ENCODE measurements at places on chromosomes 13 and 19.

- no peak for DNase-seq
These were observed 16.5 kb upstream of the NDUFS7 start for GRCh38 chr19:1366899-1367870.

GRCh38 chr13:47461816-47462215 lies 539.3 kb downstream of the SUCLA2 start:
- DNase-seq: no peak

DNA sequence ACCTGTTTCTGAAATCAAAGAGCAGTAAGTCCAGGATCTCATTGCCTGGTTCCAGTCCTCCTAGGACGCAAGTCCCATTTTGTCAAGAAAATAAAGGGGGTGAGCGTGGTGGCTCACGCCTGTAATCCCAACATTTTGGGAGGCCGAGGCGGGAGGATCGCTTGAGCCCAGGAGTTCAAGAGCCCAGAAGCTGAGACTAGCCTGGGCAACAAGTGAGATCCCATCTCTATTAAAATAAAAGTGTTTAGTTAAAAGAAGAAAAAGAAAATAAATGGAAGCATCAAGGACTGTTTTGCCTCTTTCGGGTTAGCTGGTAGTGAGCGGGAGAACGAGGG lies 344 bp upstream of the HAUS5 start:
- no peak for DNase-seq

DNA sequence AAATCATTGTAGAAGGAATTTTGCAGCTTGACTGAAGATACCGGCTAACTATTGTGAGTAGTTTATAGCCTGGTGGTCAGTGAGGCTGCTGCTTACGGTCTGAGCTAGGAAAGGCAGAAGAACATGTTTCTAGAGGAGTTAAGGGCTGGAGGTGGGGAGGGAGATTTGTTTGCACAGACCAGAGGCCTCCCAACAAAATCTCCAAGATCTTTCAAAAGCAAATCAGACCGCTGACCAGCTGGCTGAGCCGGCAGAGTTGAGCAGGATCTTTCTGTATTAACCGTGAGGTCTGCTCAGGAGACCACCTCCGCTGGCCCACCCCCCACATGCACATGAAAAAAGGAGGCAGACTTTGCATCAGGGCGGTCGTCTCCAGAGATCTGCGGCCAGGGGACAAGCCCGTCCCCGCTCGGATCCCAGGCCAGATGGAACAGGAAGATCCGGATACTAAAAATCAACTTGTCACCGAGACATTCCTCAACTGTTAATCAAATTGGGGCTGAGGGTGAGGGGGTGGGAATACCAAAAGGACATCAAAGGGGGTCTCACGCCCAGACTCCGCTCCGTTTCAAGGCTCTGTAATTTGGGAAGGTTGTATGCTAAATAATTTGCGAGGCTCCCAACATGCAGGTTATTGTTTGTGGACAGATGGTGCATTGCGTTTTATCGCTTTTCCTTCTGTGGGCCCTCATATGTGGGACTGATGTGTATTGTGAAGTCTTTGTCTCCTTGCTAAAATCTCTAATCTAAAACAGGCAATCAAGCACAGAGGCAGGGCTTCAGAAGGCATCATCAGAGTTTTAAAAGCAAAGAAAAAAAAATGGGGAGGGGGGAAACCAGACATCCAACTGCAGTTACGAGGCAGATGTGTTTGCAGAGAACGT lies 319.0 kb downstream of the ZNF536 start:
- no peak for DNase-seq

- no peak for DNase-seq
These were observed 34.6 kb downstream of the CEBPG start for GRCh38 chr19:33408116-33408515.

DNA sequence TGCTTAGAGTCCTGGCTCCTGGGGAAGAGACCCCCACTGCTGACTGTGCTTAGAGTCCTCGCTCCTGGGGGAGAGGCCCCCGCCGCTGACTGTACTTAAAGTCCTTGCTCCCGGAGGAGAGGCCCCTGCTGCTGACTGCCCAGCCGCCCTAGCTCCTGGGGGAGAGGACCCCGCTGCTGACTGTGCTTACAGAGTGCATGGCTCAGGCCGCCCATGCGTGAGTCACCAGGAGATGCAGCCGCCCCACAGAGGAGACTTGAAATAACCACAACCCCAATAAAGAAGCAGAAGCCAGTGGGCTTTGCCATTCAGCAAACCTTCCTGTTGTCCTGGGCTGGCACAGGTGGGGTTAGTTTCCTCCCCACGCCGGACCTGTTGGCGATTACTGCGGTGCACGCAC lies 79.2 kb upstream of the C13orf46 start:
- no peak for DNase-seq

DNA sequence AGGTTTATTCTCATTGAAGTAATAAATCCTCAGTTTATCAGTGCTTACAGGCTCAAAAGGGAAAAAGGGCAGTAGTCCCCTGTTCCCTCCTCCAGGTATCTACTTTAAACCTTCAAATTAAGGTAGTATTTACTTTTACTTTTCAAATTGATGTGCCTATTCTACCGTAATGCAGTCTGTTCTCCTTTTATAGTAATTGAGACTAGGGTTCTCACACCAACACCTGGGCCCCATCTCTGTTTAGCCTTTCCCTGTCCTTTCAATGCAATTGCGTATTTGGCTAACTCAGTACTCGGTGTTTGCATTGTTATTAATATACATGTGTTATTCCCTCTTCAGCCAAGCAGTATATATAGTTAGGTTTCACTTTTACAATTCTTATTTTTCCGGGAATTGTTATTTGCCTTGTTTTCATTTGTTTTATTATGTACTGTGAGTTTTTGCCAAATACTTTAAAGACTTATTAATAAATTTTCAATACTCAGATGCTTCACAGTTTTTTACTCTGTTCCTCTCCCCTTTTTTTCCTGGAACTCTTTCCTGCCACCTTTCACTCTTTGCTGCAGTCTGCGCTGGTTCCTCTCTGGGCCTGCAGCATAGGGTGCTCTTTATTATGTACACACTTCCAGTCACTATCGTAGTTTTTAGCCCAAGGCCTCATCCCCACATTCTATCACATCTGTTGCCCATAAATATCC lies 30.3 kb downstream of the USPL1 start:
- DNase-seq: no peak

- no peak for DNase-seq
These were observed 10.8 kb upstream of the HOMER3 start for GRCh38 chr19:18951721-18952281.

- DNase-seq: no peak
These were observed 5.7 kb downstream of the PEPD start for GRCh38 chr19:33515921-33516320.

GRCh38 chr19:48625891-48626327 lies 6.6 kb downstream of the SPHK2 start:
- no peak for DNase-seq

DNA sequence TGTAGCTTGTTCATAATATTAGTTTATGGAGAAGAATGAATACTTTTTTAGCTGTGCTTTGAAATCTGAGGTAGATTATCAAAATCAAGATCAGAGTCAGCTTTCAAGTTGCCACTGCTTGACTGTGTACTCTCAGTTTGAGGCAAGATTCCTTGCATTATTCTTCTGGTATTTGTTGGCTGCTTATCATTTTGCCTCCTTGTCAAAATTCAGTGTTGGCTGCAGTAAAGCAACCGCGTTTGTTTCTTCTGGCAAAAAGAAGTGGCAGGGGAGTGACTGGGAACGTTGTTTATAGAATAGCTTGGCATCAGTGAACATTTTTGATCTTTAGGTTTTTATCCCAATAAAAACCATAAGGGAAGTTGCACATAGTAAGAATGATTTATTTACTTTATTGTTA lies 419.3 kb upstream of the GPC6 start:
- no peak for DNase-seq

- DNase-seq: no peak
These were observed 6.7 kb downstream of the ZNF708 start for GRCh38 chr19:21322528-21322927.

GRCh38 chr19:41224632-41225031 lies 5.6 kb downstream of the AXL start:
- DNase-seq: no peak

- no peak for DNase-seq
These were observed 511.7 kb downstream of the SLITRK6 start for GRCh38 chr13:85287528-85287927.

DNA sequence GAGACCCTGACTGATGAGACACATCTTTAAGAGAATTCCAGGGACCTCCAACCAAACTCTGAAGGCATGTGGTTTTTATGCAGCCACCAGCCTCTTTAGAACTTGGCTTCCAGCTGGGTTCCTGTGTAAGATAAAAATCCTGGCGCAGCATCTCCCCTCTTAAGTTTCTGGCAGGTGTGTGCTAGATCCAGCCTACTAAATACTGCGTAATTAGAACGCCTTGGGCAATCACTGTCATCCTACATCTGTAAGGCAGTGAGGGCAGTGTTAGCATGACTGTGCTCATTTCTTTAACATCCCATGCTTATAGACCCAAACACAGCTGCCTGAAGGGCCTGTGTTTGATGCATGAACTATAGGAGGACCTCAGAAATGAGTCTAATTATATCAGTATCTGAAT lies 173.5 kb upstream of the OBI1 start:
- peak; percentile 11 for DNase-seq

DNA sequence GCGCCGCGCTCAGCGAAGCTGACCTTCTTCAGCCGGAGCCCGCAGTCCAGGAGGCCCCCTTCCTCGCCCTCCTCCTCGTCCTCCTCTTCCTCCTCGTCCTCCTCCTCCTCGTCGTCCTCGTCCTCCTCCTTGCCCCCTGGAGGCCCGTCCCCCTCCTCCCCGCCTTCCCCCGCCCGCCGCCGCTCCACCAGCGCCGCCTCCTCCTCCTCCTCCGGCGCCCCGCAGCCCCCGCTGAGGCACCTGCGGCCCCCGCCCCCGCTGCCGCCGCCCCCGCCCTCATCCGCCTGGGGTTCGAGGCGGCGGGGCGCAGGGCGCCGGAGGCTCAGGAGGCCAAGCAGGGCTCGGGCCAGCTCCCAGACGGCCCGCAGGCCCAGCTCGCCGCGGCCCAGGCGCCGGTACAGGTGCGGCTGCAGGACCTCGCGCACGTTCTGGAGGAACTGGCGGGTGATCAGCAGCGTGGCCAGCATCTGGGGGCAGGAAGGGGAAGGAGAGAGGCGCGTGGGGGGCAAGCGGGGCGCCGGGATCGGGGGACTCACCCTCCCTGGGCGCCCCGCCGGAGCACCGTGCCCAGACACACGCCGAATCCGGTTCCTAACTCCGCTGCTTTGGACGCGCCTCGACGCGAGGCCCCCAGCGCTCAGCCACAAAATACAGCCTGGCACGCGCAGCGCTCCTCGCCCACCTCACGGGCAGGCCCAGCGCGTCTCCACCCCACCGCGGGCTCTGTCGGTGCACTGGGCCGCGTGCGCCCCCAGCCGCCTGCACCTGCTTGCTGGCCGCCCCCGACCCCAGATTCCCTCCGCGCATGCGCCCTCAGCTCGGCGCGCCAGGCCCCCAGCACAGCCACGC lies 5.9 kb downstream of the ANO8 start:
- DNase-seq: no peak

- DNase-seq: peak; percentile 37
These were observed 535.2 kb downstream of the LIG4 start for GRCh38 chr13:107680115-107680514.

- DNase-seq: no peak
These were observed 1.5 kb downstream of the KIR2DL3 start for GRCh38 chr19:54739587-54740497.

- DNase-seq: no peak
These were observed 17.3 kb downstream of the ZNF229 start for GRCh38 chr19:44430956-44431355.
